ENCODE measurements at places on chromosomes 7 and 10.

- no peak for DNase-seq
Observed at GRCh38 chr7:134686786-134687185, 40.1 kb downstream of the BPGM start.

- DNase-seq: no peak
Observed at GRCh38 chr7:90654718-90655427, 58.8 kb downstream of the CDK14 start.

GRCh38 chr7:36918591-36918990 is 194.3 kb upstream of the AOAH start:
- DNase-seq: no peak

- no peak for DNase-seq
Observed at GRCh38 chr10:17483079-17483478, 28.7 kb upstream of the ST8SIA6 start.

DNA sequence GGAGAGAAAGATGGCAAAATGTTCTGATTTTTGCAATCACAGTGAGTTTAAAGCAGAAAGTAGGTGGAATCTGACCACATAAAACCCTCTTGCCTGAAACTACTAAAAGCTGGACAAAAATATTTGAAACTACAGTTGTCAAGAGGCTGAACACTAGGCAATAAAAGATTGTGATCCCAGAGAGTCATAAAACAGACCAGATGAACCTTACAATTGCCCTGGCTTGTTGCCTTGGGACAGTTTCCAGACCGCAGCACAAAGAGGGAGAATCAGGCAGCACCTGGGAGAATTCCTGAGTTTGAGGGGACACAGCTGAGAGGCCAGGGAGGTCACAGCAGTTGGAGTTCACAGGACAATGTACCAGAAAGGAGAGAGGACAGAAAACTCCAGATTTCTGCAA is 107.3 kb upstream of the NANOS1 start:
- DNase-seq: no peak

GRCh38 chr10:55058800-55059199 is 257.8 kb upstream of the PCDH15 start:
- no peak for DNase-seq

GRCh38 chr10:106565546-106565945 is 599.0 kb downstream of the SORCS1 start:
- no peak for DNase-seq

DNA sequence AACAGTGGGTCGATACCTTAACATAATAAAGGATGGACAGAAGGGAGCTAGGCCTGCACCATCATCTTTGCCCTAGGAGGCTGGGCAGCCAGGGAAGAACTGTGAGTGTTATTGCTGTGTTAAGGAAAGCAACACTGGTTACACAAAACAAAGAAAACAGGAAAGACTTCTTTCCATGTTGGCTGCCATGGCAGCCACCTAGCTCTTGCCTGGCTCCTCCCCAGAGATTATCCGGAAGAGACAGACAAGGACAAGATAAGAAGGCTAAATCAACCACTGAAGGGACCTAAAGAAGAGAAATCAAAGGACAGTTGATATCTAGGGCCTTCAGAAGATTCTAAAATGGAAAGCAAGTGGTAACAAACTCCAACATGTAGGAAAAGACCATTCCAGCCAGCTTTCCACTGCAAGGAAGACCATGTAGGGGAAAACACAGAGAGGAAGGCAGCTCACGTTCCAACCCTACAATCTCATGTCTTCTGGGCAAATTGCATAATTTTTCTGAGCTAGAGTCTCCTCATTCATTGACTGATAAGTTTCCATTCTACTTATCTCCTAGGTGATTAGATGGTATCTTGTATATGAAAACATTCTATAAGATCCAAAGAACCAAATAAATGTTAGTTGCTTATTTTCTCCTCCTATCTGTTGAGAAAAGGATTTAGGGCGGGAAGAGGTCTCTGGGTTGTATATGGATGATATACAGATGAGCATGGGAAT is 51.2 kb downstream of the SP8 start:
- no peak for DNase-seq

- no peak for DNase-seq
Observed at GRCh38 chr10:79942261-79943185, 6.4 kb downstream of the SFTPD start.

- DNase-seq: no peak
Observed at GRCh38 chr7:16915405-16915804, 33.6 kb upstream of the AGR3 start.

GRCh38 chr10:78927257-78927995 is 141.3 kb upstream of the ZMIZ1 start:
- no peak for DNase-seq
